ENCODE measurements at places on chromosomes 2 and 18. TPM values are rescaled to one million over a fixed set of nuclear protein-coding genes. Genes with fewer than 3 reads are reported as not detected.

The CDH20 gene
- polyA plus RNA-seq: 1.7 TPM

DNA sequence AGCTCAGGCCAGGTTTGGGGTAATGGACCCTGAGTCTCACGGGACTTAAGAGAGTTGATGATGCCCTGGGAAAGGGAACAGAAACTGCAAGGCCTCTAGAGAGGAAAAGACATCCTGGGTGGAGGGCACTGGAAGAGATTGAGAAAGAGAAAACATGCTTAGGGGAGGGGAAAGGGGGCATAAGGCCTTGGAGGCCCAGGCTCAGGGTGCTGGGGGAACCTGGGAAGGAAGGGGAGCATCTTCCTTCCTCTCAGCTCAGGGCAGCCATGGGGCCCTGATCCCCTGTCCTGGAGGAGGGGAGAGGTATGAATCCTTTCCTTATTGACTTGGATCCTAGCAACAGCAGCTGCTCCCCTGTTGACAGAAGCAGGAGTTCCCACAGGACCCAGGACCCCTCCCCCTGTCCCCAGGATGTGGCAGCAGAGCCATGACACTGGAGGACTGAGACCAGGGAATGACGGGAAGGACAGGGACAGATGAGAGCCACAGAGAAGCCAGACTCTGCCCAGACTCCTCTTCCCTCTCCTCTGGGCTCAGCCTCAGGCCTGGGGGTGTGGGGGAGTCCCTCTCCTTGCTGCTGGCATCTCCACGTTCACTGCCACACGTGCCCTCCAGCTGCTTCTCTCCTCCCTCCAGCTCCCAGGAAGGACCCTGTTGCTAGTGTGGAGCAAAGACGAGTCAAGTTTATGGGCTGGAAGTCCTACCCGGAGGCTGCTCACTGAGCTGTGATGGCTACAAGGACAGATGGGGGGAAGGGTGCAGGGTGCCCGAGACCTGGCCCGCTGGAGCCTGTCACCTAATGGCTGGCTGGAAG lies 815 bp downstream of the GPBAR1 start:
- peak; percentile 68 for DNase-seq

The ACOXL gene
- 0.12 TPM for polyA plus RNA-seq

The ICOS gene
- polyA plus RNA-seq: not detected

- DNase-seq: no peak
Observed at GRCh38 chr2:186437719-186438118, 48.3 kb upstream of the ZC3H15 start.

The MDH1B gene
- polyA plus RNA-seq: 0.39 TPM

- no peak for DNase-seq
Observed at GRCh38 chr2:107502539-107502938, 324.2 kb upstream of the RGPD4 start.

GRCh38 chr18:35369126-35369525 lies 8.0 kb downstream of the ZNF396 start:
- DNase-seq: no peak

GRCh38 chr2:24613154-24613814 lies 122.2 kb downstream of the NCOA1 start:
- no peak for DNase-seq

- DNase-seq: no peak
Observed at GRCh38 chr2:17867133-17867532, 11.3 kb upstream of the KCNS3 start.

The ARHGEF4 gene
- polyA plus RNA-seq: 8.3 TPM

DNA sequence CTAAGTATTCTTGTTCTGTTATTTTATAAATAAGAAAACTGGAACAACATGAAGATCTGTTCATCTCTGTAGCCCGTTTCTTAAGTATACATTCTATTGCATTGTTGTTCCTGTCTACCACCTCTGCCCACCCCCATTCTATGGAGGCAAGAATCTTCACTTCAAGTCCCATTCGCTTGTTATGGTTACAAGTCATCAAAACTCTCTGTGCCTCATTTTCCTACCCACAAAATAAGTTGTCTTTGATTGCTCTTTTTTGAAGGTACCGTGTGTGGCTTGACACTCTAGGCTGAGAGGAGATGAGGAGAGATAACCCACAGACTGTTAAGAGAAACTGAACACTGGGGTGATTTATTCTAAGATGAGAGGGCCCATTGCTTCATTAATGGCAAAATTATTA lies 2.9 kb upstream of the EVA1A start:
- DNase-seq: no peak

The GCG gene
- 30.9 TPM for polyA plus RNA-seq

DNA sequence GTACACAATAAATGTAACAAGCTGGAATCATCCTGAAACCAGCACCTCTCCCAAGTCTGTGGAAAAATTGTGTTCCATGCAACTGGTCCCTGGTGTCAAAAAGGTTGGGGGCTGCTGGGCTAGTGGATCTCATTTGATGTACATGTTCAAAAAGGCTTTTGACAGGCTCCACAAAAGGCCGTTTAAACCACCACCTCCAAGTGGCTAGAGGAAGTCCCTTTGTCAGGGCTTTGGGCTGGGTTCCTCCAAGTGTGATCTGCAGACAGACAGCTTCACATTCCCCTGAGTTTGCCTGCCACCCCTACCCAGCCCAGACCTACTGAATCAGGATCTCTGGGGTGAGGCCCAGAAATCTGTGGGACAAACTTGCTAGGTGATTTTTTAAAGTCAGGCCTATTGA lies 84.7 kb downstream of the TGFA start:
- no peak for DNase-seq

DNA sequence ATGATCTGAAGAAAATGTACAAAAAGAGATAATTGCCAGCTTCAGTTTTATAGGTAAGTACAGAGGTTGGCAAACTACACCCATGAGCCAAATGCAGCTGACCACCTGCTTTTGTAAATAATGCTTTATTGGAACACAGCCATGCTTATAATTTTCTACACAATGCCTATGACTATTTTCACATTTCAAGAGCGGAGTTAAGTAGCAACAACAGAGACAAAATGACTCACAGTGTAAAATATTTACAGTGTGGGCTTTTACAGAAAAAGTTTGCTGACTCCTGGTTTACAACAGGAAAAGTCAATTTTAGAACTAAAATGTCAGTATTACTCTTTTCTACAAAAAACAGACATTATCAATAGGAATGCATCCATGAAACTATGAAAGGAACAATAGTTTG lies 26.0 kb downstream of the CWC22 start:
- DNase-seq: no peak

DNA sequence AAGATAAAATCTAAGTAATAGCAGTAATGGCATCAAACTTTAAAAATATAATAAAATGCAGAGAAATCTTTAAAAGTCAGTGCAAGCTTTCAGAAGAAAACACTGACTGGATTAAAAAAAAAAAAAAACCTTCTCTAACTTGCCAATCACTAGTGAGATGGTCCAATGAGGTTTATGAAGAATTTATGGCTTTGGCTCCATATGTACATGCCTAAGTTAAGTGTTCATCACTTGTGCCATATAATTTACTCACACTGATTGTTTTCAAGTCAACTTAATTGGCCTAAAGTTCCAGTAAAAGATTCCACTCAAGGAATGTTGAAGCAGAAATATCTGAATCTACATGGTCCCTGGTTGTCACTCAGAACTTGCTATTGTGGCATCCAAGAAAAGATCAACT lies 40.7 kb upstream of the RAB27B start:
- DNase-seq: peak; percentile 20

GRCh38 chr2:64090264-64090663 lies 54.0 kb downstream of the PELI1 start:
- DNase-seq: no peak

The TEKT4 gene
- polyA plus RNA-seq: not detected

- DNase-seq: no peak
Observed at GRCh38 chr2:70939001-70939838, 3.5 kb downstream of the ATP6V1B1 start.

GRCh38 chr2:101516823-101517690 lies 42.1 kb upstream of the RFX8 start:
- peak; percentile 43 for DNase-seq

- DNase-seq: no peak
Observed at GRCh38 chr18:69980509-69980908, 32.8 kb upstream of the CD226 start.

- no peak for DNase-seq
Observed at GRCh38 chr2:45834372-45834771, 182.9 kb downstream of the PRKCE start.

- no peak for DNase-seq
Observed at GRCh38 chr2:205946226-205946625, 139.7 kb downstream of the INO80D start.

- no peak for DNase-seq
Observed at GRCh38 chr2:100632037-100632436, 69.2 kb downstream of the PDCL3 start.

GRCh38 chr2:112776113-112776512 lies 8.2 kb downstream of the IL1A start:
- DNase-seq: no peak

DNA sequence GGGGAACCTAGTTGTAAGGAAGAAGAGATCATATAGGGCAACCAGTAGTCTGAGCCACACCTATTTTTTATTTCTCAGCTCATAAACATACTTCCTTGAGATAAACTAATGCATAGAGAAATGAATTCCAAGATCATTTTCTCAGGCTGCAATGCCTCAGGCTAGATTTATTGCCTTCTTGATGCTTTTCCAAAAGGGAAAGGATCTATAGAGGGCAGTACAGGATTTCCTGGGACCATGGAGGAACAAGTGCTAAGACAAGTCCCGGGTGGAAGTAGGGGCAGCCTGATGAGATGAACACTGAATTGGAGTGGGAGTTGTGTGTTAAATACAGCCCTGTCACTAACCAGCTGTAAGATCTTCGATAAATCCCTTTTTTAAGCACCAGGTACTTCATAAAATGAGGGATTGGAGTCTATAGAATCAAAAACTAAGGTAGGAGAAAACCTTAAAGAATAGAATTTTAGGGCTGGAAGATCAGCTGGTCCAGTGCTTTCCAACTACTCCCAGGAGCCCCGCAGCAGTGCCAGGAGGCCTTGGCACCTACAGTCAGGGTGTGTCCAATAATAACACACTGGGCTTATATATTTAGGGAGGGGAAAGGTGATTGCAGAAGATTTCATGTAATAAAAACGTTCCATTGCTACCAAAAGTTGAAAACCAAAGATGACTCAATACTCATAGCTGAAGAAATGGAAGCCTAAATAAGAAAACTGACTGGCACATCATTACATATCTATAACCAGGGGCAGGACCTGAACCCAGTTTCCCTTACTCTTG lies 58.1 kb downstream of the SERTAD2 start:
- peak; percentile 57 for DNase-seq

- DNase-seq: peak; percentile 77
Observed at GRCh38 chr18:56291294-56291693, 347.1 kb downstream of the TXNL1 start.

The ELP2 gene
- 81.9 TPM for polyA plus RNA-seq

- DNase-seq: peak; percentile 55
Observed at GRCh38 chr2:68770271-68771111, 35.9 kb downstream of the ARHGAP25 start.

GRCh38 chr18:63553081-63553480 lies 10.9 kb downstream of the SERPINB12 start:
- DNase-seq: peak; percentile 78

GRCh38 chr2:148020111-148021058 lies at the start of gene ORC4:
ORC4 (minus strand) TSS chr2:148020737; CDS start chr2:147975958, 44,779 bp downstream.
- DNase-seq: peak; percentile 100

The SIX3 gene
- polyA plus RNA-seq: not detected

DNA sequence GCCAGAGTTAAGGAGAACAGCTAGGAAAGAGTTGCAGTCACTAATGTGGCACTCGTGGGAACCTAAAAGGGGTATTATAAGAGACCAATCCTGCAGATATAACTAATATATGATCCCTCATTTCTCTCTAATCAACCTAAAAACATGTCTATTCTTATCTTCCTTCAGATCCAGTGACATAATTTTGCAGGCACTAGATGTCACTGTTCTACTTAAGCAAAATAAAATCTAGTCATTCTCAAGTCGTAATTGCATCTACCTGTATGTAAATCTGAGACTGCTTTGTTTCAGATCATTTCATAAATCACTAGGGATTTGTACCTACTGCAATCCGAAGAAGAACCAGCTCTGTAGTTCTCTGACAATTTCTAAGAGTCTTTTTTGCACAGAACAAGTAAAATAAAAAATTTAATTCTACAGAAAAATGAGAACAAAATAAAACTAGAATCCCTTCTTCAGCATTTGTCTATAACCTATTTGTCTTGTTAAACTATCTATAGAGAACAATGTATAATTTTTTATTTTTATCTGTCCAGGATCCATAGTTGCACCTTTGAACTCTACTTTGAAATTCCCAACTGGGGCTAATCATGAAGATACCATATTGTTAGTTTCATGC lies 56.5 kb upstream of the ERBB4 start:
- peak; percentile 5 for DNase-seq

The CPS1 gene
- 1.6 TPM for polyA plus RNA-seq

DNA sequence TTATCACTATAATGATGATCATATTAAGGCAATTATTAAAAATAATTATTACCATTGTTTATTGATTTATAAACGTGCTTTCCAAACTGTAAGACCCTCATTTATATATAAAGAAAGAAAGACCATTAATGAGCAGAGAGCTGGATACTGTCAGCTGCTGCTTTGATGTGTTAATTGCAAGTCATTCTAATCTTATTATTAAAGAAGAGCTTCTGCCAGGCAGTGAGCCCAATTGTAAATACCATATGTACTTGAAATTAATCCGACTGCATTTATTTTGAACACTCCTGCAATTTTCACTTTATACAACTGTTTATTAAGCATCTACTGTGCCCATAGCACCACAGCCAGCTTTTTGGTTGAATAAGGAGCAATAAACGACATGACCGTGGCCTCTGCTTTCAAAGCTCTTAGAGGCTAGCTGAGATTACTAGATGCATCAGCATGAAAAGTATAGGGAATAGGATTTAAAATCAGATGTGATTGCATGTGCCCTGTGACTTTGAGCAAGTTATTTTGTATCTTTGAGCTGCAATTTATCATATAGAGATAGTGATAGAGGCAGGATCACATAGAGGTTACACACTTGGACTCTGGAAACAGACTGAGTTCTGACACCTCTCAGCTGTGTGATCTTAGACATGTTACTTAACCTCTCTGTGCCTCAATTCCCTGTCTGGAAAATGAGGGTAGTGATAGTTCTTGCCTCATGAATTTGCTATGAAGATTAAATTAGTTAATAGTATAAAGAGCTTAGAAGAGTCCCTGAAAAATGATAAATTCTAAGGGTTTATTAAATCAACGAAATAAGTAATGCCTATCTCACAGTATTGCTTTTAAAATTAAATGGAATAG lies 83.4 kb downstream of the MYCN start:
- DNase-seq: no peak

GRCh38 chr2:100630473-100630977 lies 67.7 kb downstream of the PDCL3 start:
- no peak for DNase-seq

The GALNT13 gene
- polyA plus RNA-seq: 0.43 TPM
